ENCODE measurements at places on chromosomes 2 and 18.

DNA sequence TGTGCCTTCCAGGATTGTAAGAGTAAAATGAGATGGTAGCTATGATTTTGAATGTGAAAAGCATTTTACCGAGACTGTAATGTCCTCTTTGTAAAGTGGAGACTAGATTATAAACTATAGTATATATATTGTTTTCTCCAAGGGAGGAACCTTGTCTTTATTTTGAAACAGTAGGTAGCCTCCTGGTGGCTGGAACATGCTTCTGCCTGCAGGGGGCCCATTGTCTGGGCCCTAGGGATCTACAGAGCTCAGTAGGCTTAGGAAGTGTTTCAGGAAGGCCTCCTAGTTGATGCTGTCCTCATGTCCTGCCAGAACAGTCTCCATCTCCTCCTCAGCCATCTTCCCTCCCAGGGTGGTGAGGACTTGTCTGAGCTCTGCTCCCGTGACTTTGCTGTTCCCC, 3.0 kb downstream of the PIKFYVE start:
- DNase-seq = no peak

DNA sequence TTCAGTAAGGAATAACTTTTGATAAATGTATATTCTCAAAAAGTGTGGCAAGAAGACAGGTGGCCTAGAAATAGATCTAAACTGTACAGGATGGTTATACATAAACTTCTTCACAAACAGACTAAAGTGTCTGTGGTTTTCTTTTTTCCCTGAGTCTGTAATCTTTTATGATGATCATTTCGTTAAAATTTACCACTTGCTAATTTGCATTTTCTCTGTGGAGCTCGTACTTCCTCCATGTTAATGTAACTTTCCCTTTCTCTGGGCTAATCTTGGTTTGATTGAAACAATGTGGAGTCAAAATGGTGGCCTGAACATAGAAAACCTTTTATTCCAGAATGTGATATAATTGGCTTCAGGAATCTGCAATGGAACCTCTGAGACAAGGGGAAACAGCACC, 166.2 kb downstream of the FTCDNL1 start:
- no peak for DNase-seq

DNA sequence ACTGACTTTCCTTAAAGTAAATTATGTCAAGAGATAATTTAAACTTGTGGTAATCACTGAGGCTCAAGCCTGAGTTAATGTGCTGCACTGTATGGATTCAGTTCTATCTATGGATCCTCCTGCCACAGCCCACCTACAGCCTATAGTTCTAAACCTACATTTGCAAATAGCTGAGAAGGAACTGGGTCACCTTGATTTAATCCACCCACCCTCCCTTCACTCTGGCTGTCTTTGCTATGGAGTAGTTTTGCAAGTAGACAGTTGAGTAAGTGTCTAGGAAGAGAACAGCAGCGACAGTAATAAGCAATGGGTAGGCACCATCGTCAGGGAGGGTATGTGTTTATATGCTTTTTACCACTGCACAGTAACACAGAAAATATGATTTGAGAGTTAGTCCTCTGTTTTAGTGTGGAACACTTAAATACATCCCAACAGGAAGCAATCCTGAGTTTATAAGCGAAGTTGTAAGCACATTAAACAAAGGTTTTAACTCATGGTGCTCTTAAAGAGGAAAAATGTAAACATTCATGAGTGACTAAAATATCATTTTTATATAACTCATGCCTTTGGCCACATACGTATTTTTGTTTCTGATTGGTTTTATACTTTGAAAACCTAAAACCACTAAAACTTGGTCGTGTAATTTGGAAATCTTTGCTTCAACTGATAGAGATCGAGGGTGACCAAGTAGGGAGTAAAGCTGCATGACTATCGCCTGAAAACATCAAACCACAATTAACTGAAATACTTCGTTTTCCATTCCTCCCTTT, 36.3 kb upstream of the CHRNA1 start:
- no peak for DNase-seq

- DNase-seq = no peak
Observed at GRCh38 chr2:189880832-189881492, 96.7 kb downstream of the PMS1 start.

DNA sequence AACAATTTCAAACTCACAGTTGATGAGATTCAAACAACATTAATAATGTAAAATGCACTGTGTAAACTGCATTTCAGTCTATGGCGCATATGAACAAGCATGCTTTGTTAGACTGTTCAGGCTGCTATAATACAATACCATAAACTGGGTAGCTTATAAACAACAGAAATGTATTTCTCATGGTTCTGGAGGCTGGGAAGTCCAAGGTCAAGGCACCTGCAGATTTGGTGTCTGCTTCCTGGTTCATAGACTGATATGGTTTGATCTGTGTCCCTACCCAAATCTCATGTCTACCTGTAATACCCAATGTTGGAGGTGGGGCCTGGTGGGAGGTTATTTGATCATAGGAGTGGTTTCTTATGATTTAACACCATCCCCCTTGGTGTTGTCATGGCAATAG, 148.1 kb upstream of the SERPINE2 start:
- no peak for DNase-seq

DNA sequence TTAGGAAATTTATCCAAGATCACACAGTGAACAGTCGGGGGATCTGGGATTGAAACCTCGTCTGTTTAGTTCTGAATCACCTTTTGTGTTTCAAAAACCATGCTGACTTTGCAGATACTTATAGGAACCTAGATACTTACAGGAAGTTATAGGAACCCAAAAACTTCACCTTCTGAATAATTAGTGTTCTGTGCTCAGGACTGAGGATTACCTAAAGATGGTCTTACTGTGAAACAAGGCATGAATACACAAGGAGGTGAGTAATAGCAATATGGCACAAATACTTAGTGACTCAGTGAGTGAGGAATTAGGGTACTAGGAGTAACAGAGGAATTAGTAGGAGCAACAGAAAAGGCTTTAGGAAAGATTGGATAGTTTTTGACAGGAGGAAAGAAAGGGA, 145.5 kb downstream of the LRATD1 start:
- DNase-seq = no peak

- DNase-seq = no peak
Observed at GRCh38 chr18:66749030-66749429, 145.1 kb upstream of the CDH19 start.

DNA sequence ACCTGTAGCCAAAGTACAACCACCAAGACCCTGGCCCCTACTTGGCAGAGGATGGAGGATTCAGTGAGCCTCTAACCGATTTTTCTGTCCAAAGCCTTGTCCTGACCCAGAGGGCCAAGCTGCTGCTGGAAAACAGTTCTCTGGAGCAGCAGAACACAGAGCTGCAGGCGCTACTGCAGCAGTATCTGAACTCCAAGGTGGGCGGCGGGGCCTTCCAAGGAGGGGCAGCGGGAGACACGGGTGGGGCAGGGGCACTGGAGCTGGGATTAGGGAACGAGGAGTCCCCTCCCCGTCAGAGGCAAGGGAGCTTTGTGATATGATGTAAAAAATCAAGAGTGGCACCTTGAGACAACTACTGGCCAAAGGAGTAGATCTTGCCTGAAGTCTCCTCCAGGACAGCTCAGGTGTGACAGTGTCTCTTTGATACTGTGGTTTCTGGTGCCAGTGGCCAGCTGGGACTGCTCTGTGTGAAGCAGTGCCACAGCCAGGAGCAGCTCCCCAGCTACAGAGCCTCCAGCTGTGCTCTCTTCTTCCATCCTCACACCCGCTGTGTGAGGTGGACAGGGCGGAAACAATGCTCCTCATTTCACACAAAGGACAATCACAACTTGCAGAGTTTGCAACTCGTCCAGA, 22.8 kb downstream of the OTOF start:
- DNase-seq = no peak

- DNase-seq = no peak
Observed at GRCh38 chr2:29218071-29218470, 102.9 kb downstream of the CLIP4 start.

DNA sequence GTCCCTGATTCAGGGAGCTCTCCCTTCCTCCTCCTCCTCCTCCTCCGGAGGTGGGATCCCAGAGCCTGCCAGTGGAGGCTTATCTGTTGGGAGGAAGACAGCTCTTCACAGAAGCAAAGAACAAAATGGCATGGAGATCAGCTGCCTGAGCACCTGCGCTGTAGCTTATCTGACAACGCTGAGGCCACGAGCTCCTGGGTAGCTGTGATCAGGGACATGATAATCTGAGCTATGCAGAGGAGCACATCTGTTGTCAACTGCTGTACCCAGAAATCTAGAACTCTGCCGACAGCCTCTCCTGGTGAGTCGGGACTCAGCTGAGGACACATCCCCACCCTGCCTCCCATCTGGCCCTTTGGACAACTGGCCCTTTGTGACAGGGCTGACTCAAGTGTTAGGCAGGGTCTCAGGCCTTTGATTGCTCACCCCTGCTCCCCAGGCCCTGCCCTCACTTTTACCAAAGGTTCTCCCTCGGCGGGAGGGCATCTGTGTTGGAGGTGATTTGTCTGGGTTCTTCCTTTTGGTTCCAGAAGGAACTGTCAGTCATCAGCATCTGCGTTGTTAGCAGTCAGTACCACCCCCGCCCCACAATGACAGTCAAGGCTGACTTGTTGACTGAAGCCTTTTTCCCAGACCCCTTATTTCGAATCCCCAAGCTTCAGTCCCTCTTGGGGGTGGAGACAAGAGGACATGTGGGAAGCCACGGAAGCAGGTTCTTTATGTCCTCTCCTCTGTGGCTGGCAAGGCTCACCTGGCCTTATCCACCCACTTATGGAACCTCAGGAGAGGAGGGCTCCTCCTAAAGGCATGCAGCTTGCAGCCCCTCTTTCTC, 5.9 kb upstream of the CNNM3 start:
- no peak for DNase-seq

- no peak for DNase-seq
Observed at GRCh38 chr2:17644997-17645720, 104.7 kb downstream of the VSNL1 start.

DNA sequence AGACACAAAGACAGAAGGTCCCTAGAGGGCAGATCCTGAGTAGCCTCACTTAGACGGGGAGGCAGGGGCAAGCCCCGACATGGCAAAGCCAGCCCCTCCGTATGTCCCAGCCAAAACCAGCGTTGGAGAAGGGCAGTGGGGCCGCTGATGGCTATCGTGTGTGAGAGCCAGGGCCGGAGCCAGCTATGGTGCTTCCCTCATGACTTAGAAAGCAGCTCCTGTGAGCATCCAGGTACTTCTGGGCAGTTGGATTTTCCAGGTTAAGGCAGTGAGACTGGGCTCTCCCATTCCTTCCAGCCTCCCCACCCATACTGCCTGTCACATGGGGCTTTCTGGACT, 31.2 kb upstream of the ROCK2 start:
- no peak for DNase-seq

DNA sequence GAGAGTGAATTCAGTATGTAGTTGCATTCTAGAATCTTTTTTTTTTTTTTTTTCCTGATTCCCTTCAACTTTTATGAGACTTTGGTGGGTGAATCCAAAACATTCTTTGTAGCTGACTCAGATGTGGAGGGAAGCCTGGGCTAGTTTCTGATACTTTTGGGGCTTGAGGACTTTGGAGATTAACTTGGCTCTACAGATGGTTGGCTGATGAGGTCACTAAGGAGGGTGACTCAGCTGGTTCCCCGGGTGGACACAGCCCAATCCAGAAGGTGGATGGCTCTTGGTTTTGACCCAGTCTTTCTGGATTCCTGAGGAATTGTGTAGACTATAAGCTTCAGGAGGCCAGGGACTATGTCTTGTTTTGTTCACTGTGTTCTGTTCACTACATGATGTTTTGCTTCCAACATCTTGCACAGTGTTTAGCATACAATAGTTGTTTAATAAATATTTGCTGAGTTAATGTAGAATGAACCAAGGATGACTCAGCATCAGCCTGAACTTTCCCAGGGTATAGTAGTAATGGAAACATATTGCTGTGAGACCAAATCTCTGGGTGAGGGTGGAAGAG, 30.5 kb downstream of the LAMA3 start:
- no peak for DNase-seq

- no peak for DNase-seq
Observed at GRCh38 chr2:44954889-44955592, 13.5 kb downstream of the SIX3 start.

DNA sequence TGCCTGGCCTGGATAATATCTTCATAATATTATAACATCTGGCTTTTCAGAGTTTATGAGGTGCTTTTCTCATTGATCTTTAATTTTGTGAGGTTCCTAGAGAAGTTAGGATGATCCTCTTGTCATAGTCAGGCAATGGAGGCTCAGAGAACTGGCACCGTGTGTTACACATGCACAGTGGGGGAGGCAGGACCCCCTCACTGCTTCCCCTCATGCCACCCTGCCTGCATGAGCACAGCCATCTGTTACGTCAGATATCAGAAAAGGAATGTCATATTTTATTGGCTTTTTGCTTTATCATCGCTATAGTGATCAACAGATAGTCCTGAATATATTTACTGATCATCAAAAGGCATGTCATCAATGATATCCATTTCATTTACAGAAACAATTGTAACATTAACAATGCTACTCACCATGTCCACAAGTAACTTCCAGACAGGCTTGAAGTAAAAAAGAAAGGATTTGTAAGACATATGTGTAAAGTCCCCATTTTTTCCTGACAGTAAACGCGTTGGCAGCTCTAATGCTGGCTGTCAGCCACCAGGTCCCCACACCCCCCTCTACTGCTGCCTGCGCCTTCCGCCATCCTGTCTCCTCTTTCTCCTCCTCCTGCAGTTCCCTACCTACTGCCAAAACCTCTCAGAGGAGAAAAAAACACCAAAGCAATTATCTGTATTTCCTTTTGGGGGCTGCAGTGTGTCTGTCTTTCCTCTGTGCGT, 18.8 kb downstream of the ENOSF1 start:
- peak; percentile 28 for DNase-seq

- DNase-seq = no peak
Observed at GRCh38 chr2:216857131-216857550, 2.7 kb downstream of the TNP1 start.

DNA sequence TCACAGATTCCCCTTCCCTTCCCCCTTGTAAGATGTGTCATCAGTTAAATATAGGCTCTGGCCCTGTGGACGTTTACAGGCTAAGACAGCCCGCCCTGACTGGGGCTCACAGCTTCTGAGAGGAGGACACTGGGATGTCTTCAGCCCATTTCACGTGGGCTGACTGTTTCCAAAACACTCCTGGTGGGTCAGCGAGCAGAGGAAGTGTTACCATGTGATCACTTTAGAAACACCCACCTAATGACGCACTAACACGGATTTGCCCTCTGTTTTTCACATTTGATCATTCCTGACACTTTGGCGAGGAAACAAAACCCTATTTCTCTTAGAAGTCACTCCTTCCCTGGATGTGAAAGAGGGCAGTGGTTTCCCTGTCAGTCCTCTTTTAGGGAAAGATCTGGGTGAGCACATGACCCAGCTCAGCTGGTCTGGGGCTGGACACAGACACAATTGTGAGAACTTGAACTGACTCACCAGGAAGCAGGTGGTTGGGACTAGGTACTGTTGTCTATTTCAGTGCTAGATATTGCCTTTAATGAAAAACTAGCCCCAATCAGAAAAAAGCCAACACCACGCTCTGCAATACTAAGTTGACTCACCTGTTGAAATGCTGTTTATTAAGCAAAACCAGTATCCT, 38.8 kb downstream of the BMP10 start:
- peak; percentile 44 for DNase-seq

GRCh38 chr2:3779496-3780049, 76.2 kb downstream of the DCDC2C start:
- DNase-seq = no peak

Measured in muscle of arm (tissue), 14 donors.